ENCODE measurements at places on chromosomes 1 and 21.

DNA sequence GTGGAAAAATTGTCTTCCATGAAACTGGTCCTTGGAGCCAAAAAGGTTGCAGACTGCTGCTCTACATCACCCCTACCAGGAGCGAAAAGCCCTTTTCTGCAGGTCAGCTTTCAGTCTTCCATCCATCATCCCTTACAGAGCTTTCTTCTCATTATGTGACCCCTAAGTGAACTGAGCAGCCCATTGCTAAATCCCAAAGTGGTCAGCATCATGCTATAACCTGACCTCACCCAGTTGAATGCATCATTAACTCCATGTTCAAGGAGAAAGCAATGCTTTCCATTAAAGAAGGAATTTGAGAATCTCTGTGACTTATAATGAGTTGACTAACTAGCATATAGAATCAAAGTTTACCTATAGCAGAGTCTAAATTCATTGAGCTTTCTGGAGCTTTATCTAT, 10.4 kb upstream of the IL24 start:
- DNase-seq = no peak

DNA sequence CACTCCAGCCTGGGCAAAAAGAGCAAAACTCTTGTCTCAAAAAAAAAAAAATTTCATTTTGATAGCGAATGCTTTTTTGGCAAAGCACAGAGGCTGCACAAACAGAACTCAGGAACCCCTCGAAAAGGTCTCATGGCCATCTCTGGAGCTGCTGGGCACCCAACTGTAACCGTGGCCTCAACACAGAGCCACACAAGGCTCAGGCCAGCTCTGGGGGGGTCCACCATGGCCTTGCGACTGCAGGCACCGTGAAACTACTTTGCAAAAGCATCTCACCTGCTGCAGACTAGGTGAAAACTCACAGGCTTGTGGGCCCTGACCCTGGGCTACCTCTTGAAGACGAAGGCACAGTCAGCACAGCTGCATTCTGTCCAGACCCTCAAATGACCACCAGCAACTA, 16.1 kb upstream of the TMEM240 start:
- DNase-seq = no peak

DNA sequence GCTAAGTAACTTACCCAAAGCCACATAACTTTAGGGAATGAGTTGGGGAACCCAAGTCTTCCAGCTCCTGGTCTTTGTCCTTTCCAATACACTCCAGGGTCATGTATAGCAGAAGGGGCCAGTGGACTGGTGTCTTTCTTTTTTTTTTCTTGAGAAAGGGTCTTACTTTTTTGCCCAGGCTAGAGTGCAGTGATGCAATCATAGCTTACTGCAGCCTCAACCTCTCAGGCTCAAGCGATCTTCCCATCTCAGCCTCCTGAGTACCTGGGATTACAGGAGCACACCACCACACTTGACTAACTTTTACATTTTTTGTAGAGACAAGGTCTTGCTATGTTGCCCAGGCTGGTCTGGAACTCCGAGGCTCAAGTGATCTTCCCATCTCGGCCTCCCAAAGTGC, 12.2 kb downstream of the NAV1 start:
- DNase-seq = no peak

- no peak for DNase-seq
Observed at GRCh38 chr1:98763488-98764150, 102.1 kb downstream of the SNX7 start.

GRCh38 chr1:197614916-197615692, 160.2 kb downstream of the DENND1B start:
- DNase-seq = no peak

DNA sequence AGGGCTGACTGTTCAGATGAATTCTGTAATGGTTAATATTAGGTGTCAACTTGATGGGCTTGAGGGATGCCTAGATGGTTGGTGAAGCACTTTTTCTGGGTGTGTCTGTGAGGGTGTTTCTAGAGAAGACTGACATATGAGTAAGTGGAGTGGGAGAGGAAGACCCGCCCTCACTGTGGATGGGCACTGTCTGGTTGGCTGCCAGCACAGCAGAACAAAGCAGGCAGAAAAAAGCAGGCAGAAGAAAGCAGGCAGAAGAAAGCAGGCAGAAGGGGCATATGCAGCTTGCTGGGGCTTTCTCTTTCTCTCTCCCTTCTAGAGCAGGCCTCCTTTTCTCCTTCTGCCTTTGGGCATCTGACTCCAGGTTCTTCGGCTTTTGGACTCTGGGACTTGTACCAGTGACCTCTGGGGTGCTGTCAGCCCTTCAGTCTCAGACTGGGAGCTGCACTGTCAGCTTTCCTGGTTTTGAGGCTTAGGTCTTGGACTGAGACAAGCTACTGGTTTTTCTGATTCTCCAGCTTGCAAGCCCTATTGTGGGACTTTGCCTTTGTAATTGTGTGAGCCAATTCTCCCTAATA, 42.9 kb upstream of the CD2 start:
- DNase-seq = peak; percentile 21

DNA sequence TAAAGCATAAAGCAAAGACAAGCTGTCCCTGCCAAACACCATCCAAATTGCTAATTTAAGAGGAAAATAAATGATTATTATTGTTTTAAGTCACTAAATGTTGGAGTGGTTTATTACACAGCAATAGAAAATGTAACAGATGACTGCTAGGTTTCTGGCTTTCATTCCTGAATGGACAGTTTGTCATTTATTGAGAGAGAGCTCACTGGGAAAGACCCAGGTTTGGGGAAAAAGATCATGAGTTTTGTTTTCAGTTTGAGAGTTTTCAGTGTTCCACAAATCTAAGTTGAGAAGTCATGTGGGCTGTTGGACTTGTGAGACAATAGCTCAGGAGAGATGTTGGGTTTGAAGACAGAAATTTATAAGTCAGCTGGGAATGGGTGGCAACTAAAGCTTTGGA, 5.4 kb downstream of the GPA33 start:
- DNase-seq = no peak
